Upper lobe of left lung (tissue), 6 donors: ENCODE measurements at places on chromosomes 6 and 20.

DNA sequence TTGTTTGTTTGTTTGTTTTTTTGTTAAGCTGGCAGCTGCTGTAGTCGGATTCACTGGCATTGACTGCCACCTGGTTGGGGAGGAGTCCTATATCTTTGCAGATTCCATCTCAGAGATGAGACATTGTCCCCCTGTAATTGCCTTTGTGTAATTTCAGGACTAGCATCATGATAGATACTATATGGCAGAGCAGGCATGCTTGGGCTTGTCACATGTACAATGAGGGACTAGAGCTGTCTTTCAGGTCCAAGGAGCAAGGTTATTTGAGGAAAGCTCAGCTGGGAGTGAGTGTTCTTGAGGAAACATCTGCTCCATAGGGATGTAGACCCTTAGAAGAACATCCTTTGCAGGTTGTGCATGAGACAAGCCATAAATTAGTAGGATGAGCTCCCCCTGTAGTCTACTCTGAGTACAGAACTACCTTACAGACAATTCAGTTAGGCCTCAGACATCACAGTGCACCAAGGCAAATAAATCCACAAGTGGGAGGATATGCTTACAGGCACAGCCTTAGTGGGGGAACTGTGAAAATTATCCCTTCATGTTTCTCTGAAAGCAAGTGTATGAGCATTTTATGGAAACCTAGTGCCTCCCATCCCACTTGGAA lies 62.1 kb downstream of the BMP2 start:
- no peaks in the 10 kb centered on the region for H3K36me3 ChIP-seq
- H3K27me3 ChIP-seq, result no peaks in the 10 kb centered on the region
- H3K4me1 ChIP-seq, result no peaks in the 10 kb centered on the region
- no peak overlapping the region for H3K4me3 ChIP-seq

DNA sequence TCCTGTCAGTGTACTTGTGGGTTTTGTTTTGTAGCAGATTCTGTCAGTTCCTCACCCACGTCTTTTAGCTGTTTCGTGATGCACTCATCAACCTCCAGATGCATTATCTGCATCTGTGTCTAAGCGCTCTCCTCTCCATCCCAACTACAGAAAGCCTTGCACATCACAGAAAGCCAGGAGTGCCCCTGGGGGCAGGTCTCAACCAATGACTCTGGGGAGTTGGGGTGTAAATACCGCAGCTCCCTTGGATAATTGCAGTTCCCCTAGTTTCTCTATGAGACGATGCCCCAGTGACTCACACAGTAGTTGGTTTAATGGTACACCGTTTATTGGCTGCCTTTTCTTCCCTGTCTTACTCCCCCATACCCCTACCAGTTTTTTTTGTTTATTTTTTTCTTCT lies 158.1 kb downstream of the SOX4 start:
- H3K27ac ChIP-seq, result no peak overlapping the region
- no peak for DNase-seq
- H3K36me3 ChIP-seq, result no peaks in the 10 kb centered on the region

- H3K27ac ChIP-seq, result no peak overlapping the region
- H3K4me1 ChIP-seq, result no peaks in the 10 kb centered on the region
- no peaks in the 10 kb centered on the region for H3K27me3 ChIP-seq
- H3K36me3 ChIP-seq, result no peaks in the 10 kb centered on the region
Observed at GRCh38 chr6:50198245-50198644, 148.5 kb upstream of the DEFB112 start.

DNA sequence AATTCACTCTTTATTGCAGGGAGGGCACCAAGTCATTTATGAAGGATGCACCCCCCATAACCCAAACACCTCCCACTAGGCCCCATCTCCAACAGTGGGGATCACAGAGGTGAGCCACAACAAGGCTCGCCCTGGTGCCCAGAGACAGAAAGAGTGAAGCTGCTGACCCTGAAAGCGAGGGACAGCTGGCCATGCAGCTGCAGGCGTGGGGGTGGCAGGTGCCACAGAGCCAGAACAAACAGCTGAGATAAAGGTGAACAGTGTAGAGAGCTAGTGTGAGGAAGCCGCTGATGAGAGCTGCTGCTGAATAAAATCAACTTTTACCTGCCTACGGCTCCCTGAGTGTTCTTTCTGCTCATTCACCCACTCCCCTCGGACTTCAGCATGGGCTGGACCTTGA lies 18.8 kb upstream of the RGS17 start:
- no peak overlapping the region for H3K27ac ChIP-seq
- no peaks in the 10 kb centered on the region for H3K4me1 ChIP-seq
- H3K36me3 ChIP-seq, result no peaks in the 10 kb centered on the region
- DNase-seq, result no peak
- no peaks in the 10 kb centered on the region for H3K27me3 ChIP-seq

- DNase-seq, result no peak
- H3K27me3 ChIP-seq, result no peaks in the 10 kb centered on the region
- H3K4me3 ChIP-seq, result no peak overlapping the region
Observed at GRCh38 chr6:56742122-56742791, 99.6 kb upstream of the DST start.

DNA sequence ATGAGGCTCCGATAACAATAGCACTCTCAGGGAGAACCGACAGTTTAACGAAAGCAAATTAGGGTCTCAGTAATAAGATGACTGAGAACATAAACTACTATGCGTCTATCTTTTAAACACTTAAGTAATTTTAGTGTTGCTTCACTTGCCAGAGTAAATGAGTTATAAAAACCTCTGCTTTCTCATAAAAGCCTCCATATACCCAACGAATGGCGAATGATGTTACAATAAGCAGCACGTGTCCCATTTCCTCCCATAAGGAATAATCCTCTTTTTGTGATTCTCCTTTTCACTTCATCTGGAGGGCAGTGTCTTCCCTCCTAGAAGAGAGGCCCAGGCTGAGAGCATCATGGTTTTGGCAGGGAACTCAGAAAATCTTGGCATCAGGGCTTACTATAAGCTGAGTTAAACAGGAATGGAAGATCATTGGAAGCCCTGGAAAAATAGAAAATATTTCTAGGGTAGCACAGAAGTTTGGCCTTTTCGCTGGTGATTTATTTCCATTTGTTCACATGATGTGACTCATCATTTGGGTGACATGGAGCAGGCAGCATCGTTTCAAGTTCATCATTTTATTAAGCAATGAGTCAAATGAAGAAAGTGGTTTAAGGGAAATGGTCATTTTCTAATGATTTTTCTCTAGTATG lies 255.4 kb downstream of the ATXN1 start:
- H3K4me3 ChIP-seq, result no peak overlapping the region
- H3K4me1 ChIP-seq, result peaks cover under 1% of the 10 kb centered on the region
- no peaks in the 10 kb centered on the region for H3K36me3 ChIP-seq
- no peaks in the 10 kb centered on the region for H3K27me3 ChIP-seq
- no peak for DNase-seq
- peak overlapping the region; percentile 15 for H3K27ac ChIP-seq

- no peaks in the 10 kb centered on the region for H3K36me3 ChIP-seq
- no peak for DNase-seq
- no peak overlapping the region for H3K4me3 ChIP-seq
- H3K27me3 ChIP-seq, result no peaks in the 10 kb centered on the region
- no peaks in the 10 kb centered on the region for H3K4me1 ChIP-seq
- H3K27ac ChIP-seq, result no peak overlapping the region
Observed at GRCh38 chr20:3716195-3716834, 3.9 kb upstream of the SIGLEC1 start.

GRCh38 chr20:63023936-63024571 lies 17.3 kb upstream of the BHLHE23 start:
- no peaks in the 10 kb centered on the region for H3K36me3 ChIP-seq
- H3K27me3 ChIP-seq, result peaks cover 20% of the 10 kb centered on the region
- no peak overlapping the region for H3K4me3 ChIP-seq
- H3K4me1 ChIP-seq, result no peaks in the 10 kb centered on the region
- no peak for DNase-seq

- no peak for DNase-seq
- no peaks in the 10 kb centered on the region for H3K36me3 ChIP-seq
- H3K4me3 ChIP-seq, result no peak overlapping the region
- no peak overlapping the region for H3K27ac ChIP-seq
- no peaks in the 10 kb centered on the region for H3K27me3 ChIP-seq
Observed at GRCh38 chr6:6788394-6789032, 200.0 kb downstream of the LY86 start.

DNA sequence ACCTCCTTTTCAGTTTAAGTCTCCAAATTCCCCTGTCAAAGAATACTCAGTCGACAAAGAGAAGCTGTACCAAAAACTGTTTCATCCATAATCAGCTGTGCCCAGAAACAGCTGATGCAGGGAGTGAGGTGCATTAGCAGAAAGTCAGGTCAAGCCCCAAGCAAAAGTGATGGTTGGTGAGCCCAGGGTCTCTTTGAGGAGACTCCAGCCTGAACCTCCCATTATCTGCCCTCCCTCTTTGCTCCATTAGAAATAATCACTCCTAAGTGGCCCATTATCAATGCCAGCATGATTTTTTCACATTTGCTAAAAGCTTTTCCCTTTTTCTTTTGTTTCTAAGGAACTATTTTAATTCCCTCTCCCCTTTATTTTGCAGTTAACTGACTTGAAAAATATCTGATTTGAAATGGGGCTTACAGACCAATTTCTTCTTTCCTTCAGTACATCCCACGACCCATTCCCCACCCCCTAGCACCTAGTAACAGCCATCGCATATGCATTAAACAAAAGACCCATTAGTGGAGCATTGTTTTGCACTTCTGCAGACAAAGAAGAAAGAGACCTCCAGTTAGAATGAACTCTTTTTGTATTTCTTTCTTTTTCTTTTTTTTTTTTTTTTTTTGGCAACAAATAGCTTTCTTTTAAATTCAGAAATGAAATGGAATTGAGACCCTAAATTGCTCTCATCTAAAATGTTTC lies 257.0 kb downstream of the GRIK2 start:
- H3K4me1 ChIP-seq, result no peaks in the 10 kb centered on the region
- no peaks in the 10 kb centered on the region for H3K36me3 ChIP-seq
- no peak for DNase-seq
- no peaks in the 10 kb centered on the region for H3K27me3 ChIP-seq
- H3K4me3 ChIP-seq, result no peak overlapping the region

- H3K4me3 ChIP-seq, result no peak overlapping the region
- H3K4me1 ChIP-seq, result no peaks in the 10 kb centered on the region
- H3K27ac ChIP-seq, result no peak overlapping the region
- H3K36me3 ChIP-seq, result no peaks in the 10 kb centered on the region
Observed at GRCh38 chr6:48151142-48151541, 40.1 kb upstream of the PTCHD4 start.

DNA sequence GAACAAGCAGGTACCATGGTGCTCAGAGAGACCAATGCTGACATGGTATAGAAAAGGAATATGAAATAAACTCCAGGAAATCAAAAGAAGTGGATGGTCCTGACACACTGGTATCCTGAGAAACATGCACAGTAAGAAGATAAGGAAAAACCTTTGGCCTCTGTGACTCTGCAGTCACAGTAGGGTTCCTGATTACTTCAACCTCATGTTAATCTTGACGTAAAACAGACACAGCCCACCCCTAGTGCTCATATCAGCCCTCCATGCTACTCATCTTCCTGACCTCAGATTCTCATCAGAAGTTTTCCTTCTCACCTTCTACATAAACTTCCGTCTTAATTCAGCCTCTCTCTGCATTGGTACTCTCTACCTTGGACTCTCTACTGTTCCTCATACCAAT lies 240.9 kb downstream of the PKHD1 start:
- H3K27me3 ChIP-seq, result no peaks in the 10 kb centered on the region
- no peaks in the 10 kb centered on the region for H3K4me1 ChIP-seq
- no peak for DNase-seq
- H3K4me3 ChIP-seq, result no peak overlapping the region

DNA sequence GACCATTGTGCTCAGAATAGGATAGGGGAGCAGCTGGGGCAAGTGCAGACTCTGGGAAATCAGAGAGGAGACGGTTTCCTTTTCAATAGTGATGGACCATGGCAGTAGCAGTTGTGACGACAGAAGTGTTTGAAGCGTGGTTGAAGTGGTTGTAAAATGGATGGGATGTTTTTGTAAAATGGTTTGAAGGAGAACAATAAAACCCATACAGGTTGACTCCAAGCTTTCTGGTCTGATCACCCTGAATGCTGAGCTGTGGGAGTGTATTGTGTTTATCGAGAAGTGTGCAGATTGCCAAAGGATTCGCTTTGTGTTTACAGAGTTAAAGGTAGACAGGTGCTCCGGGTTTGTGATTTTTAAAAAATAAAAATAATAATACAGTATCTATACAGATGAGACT lies 255.2 kb upstream of the SULF2 start:
- no peak for DNase-seq
- no peak overlapping the region for H3K27ac ChIP-seq

- H3K27ac ChIP-seq, result no peak overlapping the region
- DNase-seq, result no peak
- no peak overlapping the region for H3K4me3 ChIP-seq
- no peaks in the 10 kb centered on the region for H3K4me1 ChIP-seq
Observed at GRCh38 chr20:61493798-61494305, 241.8 kb downstream of the CDH4 start.

DNA sequence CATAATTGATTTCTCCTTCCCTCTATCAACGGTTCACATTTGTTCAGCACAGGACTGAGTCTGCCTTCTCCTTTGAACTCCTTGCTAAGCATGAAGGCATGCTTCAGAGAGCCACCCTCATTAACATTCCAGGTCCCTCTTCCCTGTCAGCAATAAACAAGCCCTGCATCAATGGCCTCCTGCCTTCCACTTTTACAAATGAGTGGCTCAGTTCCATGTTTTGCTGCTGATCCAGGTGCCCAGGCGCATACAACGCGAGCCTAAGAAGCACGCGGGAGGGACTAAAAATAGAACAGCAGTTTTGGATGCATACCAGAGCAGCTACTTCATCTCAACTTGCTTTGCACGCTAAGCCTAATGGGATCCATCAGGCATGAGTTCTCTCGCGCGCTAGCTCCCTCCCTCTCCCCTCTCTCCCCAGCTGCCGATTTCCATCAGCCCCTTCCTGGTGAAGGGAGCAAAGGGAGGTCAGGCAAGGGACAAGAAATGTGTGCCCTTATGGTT lies 53.4 kb downstream of the TRAF3IP2 start:
- H3K36me3 ChIP-seq, result no peaks in the 10 kb centered on the region
- no peaks in the 10 kb centered on the region for H3K27me3 ChIP-seq
- peaks cover 24% of the 10 kb centered on the region for H3K4me1 ChIP-seq
- H3K4me3 ChIP-seq, result peak overlapping the region; percentile 1
- peak; percentile 71 for DNase-seq

- H3K27me3 ChIP-seq, result no peaks in the 10 kb centered on the region
- H3K4me1 ChIP-seq, result no peaks in the 10 kb centered on the region
- H3K36me3 ChIP-seq, result no peaks in the 10 kb centered on the region
- H3K4me3 ChIP-seq, result no peak overlapping the region
- no peak for DNase-seq
Observed at GRCh38 chr20:60010689-60011458, 52.7 kb downstream of the CDH26 start.

DNA sequence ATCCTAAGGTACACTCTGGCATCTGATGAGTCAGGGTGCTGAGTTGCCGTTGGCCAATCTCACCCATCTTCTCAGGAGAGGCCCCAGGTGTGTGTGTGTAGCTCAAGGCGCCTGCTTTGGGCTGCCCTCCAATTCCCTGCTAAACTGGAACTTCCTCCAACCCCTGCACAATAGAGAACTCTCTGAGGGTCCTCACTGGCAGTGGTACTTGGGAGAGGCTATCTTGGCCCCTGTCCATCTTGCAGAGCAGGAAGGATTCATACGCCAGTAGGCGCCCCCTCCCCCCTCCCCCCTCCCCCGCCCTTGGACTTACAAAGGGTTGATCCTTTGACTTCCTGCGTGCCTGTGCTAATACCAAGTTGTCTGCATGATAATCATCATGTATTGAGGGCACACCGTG lies 173.6 kb downstream of the SASH1 start:
- H3K36me3 ChIP-seq, result peaks cover 46% of the 10 kb centered on the region
- no peak overlapping the region for H3K4me3 ChIP-seq
- peak overlapping the region; percentile 74 for H3K27ac ChIP-seq
- H3K27me3 ChIP-seq, result no peaks in the 10 kb centered on the region
